ENCODE measurements at places on chromosomes 11 and 22.

DNA sequence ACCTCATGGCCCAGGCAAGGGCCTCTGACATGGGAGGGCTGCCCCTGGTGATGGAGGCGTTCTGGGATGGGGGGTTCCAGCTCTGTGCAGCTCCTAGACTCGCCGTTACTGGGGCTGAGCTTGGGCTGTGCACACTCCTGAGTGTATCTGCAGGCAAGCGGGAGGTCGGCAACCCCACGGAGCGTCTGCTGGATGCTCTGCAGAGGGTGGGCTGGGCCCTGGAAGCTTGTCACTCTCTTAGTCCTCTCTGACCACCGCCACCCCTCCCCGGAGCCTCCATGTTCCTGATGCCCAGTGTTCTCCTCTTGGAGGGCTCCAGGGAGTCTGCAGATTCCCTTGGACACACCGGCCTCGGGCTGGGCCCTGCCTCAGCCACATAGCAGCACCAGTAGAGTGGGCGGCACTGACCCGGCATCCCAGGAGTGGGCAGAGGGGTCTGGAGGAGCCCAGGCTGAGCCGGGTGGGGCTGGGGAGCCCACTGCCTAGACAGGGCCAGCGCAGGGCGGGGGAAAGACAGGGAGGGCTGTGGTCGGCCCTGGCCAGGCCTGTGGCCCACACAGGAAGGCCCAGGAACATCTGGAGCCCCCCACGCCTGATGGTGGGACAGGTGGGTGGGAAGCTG lies 20.6 kb upstream of the MUC5B start:
- peak; percentile 45 for DNase-seq

GRCh38 chr11:80163011-80163410 lies 722.2 kb upstream of the TENM4 start:
- DNase-seq = no peak

DNA sequence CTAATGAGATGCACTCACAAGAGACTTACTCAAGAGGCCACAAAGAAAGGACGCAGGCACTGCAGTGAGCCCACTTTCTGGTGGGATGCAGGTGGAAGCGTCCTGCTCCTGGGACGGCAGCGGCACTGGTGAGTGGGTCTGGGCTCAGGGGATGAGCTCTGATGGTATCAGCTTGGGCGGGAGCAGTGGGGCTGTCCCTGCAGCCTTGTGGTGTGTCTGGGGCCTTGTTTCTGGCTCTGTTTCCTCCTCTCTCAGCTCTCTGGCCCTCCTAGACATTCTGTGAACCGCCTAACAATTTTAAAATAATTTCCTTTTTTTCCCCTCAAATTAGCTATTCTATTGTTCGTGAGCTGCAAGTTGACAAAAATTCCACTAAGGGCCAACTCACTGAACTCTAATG lies 8.8 kb upstream of the ST14 start:
- DNase-seq = no peak

GRCh38 chr11:66767666-66768065 lies 38.6 kb upstream of the SPTBN2 start:
- DNase-seq = no peak

- no peak for DNase-seq
Observed at GRCh38 chr11:126053415-126054286, 9.0 kb downstream of the CDON start.

- DNase-seq = peak; percentile 88
Observed at GRCh38 chr22:19941365-19942082, at the start of the genes COMT and TXNRD2. Gene COMT (plus strand): TSS chr22:19941772. CDS start chr22:19962527, 20,755 bp downstream. Gene TXNRD2 (minus strand): TSS chr22:19941818. CDS start chr22:19941803, 15 bp downstream.

DNA sequence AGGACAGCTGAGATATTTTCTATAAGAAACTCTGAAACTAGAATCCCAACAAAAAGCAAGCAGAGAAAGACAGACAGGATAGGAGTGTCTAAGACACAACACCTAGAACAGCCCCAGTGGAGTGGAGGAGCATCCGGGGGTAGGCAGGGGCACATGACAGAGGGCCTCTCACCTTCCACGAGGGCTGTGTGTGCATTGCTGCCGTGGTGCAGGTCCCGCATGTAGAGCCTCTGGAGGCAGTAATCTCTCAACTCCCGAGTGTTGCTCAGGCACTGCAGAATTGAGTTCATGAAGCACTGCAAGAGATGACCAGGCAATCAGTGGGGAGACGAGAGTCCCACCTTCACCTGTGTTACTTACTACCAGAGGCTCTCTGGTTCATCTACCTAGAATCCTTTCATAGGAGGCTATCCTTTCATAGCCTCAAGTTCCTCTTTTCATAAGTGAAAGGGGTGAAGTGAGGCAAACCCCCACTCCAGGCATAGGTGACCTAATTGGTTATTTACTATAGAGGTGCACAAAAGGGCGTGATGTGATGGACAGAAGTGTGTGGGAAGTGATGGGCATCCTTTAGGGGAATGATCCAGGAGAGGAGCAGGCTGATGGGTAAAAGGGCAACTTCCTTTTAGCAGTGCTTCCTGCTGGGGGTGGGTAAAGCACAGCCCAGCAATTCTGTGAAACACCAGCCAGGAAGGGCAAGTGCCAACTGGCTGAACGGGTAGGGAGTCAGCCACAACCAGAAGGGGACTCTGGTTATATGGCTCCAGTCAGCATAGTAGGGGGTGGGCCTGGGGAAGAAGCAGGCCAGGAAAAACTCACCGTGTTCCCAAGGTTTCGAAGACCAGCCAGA lies 13.1 kb upstream of the MFRP start:
- DNase-seq = no peak

DNA sequence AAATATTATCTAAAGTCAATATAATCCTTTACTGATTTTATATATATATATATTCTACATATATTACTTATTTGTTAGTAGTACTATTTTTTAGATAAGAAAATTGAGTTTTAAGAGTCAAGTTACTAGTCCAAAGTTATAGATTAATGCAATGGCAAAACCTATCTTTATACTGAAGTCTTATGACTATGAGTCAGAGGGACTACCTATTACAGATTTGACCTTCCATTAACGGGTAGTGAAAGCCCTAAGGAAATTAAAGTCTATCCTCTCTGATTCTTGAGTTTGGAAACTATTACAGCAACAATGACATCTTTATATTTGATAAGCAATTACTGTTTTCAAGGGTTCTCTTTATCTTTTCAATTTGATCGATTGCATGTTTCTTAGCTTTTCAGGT lies 315.8 kb downstream of the CASP12 start:
- DNase-seq = no peak

DNA sequence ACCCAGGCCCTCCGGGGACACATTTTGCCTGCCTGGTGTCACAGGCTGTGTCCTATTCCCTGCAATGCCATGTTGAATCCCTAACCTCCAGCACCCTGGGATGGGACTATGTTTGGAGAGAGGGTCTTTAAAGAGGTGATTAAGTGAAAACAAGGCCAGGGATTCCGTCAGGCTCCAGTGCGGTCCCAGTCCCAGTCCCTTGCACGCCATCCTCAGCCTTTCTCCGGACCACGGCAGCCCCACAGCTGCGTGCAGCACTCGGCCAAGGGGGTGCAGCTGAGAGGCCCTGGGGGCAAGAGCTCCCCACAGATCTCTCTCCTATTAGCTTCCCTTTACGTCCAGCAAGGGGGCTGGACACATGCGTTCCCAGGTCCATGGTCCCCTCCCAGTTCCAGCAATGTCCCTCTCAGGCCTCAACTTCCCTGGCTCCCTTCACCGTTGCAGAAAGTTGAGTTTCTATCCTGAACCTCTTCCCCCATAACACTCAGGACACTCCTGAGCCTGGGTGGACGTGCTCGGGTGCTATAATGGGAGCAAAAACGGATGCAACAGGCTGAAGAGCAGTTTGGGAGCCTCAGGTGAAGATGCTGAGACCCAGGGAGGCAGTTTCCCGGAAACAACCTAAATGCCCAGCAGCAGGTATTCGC lies 1422.7 kb downstream of the BRD1 start:
- DNase-seq = no peak

DNA sequence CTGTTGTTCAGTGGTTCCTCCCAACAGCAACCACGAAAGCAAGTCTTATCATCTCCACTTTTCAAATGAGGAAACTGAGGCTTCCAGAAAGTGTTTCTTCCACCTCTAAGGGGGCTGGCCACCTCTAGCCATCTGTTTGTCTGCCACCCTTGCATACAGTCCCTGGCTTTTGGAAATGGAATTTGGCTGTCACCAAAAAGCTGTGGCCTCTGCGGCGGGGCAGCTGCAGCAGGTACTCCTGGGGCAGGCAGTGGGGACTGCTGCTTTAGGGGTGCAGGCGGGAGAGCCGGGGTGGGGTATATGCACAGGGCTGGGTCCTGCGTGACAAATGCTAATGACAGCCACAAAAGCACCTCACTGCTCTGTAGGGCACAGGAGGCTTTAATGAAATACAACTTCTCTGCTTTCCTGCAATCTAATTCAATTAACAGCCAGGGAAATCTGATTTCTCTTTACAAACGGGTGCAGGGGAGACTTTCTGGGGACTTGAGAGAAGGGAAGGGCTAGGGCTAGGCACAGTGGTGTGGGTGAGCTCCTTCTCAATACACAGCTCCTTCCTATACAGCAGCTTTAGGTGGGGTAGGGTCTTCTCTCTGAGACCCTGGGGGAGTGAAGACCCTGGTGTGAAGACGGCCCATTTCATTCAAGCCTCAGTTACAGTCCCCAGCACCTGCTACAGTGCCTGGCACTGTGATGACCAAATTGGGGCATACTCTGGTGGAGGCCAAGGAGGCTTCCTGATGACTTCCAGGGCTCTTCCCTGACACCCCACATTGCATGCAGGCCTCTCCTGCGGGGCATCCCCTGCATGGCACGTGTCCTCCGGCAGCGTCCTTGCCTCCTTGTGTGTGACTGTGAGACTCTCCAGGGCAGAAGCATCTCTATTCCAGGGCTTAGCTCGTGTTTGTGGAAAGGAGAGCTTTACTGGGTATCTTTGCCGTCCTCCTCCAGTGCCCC lies 161.6 kb downstream of the CEP164 start:
- DNase-seq = no peak

DNA sequence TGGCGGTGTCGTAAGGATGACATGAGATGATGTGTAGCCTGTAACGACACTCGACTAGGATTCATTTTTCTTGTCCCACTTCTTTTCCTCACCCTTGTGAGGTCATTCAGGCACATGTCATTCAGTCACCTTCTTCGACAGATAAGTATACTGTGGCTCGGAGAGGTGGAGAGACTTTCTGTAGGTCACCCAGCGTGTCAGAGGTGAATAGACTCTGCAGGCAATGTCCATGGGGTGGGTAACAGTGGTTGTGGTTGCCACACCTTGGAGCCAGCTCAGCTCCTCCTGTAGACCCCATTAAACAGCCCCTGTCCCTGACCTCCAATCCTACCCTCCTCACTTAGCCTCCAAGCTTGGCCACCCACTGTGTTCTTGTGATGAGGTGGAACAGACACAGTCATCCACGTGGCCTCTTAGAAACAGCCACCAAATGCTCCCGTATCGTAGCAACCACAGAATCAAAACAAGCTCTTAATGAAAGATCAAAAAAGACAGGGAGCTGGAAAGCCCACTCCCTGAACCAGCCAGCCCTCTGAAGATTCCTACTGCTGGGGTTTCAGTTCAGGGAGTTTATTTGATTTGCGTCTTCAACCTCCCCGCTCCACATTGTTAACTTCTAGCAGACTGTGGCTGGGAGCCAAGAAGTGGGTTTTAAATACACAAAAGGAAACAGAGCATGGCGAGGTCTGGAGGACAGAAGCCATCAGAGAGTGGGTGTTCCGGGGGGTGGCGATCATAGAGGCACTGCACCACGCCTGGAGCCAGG lies 89.0 kb upstream of the GRK3 start:
- DNase-seq = no peak

DNA sequence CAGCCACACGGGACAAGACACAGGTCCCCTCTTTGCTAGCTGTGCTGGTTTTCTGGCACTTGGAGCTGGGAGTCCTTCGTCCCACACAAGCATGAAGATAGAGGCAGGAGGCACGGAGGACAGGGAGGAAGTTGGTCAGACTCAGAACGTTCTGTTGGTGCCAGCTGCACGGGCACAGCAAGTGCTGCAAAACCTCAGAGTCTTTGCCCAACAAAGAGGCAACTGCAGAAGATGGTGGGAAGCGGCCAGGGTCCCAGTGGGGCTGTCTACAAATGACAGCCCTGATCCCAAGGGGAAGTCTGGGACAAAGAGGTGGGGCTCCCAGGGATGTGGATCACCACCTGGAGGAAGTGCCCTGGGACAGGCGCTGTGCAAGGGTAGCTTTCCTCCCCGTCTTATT lies 9.4 kb upstream of the OSM start:
- DNase-seq = no peak

DNA sequence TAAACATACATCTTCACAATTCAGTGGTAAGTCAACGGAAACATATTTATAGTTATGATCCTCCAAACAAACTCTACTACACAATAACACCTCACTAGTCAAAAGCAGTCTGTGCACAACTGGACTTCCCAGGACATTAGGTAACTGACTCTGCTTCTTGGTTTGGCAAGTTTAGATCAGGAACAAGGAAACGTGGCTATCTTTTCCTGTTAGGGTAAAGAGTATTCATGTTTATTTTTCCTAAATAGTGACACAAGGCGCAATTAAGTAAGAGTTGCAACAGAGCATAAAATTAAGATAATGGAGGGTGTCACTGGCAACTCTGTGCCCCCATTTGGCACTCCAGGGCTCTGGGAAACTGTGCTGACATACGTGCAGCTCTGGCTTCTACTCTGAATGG lies 70.2 kb upstream of the TP53AIP1 start:
- DNase-seq = no peak

DNA sequence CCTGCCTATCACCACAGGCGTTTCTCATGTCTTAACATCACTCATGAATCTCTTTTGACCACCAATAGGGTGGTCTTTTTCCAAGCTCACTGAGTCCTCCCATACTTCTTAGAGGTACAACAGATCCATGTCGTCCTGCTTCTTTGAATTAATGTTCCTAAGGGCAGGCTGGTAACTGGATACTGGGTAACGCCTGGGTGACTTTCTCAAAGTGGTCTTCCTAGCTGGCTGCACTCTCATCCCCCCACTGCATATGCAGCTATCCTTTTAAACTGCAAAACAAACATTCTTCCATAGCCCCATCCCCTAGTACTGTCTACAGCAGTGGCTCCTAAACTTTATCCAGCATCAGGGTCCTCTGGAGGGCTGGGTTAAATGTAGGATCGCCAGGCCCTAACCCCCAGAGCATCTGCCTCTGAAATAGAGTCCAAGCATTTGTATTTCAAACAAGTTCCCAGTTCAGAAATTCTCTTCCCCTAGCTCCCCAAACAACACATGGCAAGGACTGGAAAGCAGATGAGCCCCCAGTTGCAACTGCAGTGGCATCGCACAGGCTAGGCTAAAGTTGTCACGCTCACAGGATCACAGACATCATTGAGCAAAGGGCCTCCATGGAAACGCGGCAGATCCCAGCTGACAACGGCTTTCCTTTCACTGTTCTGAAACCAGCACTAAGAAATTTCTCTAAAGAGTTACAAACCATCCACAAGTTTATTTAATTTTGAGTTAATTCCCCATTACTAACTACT lies 204.9 kb downstream of the LARGE1 start:
- no peak for DNase-seq
